Upper lobe of right lung (tissue), 1 donor: ENCODE measurements at places on chromosomes 3 and 15. TPM values are rescaled to one million over a fixed set of nuclear protein-coding genes. Genes with fewer than 3 reads are reported as not detected.

GP5 gene
- 0.26 TPM for total RNA-seq

ACP3 gene
- 11.5 TPM for total RNA-seq

GABRR3 gene
- total RNA-seq: not detected

GOLGA8R gene
- 5.3 TPM for total RNA-seq

DNA sequence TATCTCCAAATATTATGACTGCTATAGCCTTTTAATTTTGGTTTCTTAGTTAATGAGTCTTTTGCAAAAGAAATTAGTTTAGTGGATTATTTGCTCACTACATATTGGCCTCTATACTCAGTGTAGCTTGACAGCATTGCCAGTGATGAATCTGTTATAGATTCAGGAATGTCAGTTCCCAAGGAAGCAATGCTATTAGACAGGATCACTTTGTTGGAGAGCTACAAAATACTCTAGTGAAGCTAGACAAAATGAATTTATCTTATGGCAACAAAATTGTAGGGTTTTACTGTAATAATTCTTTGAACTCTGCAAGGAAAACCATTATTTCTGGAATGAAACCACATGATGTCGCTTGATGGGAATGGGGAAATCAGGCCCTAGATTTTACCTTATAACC lies 543.3 kb downstream of the SQOR start:
- DNase-seq: no peak

DNA sequence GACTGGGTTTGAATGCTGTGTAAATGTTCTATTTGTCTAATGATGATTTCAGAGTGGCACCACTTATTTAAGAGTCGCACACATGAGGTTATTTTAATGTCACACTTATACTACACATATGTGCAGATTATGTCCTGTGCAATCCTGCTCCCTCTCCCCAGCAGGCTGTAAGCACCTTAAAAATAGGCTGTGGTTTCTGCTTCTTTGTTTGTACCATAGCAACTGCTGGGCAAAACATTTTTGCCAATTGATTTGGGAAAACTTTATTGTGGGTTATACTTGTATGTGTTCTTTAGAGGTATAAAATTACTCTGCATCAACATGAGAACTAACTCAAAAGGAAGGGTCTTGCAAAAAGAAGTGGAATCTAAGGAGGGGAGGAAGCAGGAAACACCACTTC lies 318.5 kb downstream of the NTRK3 start:
- no peak for DNase-seq

DNA sequence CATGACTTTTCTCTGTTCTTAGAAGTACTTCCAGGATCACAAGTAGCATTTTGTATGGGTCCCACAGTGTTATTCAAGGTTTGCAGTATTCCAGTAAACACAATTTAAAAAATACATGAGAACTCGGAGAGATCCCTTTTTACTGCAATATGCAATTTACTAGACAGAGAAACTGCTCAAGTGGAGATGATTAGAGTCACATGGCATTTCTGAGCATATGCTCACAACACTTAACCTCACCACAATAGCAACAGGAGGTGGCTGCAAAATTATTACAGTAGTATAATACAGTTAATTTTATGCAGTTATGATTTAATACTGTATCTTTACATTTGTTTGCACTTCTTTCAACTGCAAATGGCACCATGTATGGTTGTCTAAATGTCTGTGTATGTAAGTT lies 87.5 kb downstream of the PIK3CB start:
- no peak for DNase-seq

GRCh38 chr3:99960123-99960878 lies 142.6 kb downstream of the CMSS1 start:
- DNase-seq: no peak

DNA sequence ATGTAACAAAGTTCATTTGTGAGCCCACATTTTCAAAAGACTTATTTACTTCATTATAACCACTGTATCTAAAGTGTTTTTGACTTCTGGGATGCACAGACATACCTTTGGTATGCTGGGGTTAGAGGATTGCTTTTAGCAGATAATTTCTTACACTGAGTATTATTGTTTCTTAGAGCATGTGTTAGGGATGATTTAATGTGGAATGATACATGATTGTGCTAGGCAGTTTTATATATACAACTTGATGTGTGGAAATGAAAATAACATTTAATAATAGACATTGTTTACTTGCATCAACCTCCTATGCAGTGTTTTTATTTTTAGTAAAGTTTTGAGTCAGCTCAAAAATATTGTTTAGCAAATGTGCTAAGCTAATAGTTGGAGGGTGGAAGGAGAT lies 3.4 kb downstream of the KIF23 start:
- no peak for DNase-seq

GRCh38 chr3:147816752-147817151 lies 407.6 kb downstream of the ZIC1 start:
- no peak for DNase-seq

DNA sequence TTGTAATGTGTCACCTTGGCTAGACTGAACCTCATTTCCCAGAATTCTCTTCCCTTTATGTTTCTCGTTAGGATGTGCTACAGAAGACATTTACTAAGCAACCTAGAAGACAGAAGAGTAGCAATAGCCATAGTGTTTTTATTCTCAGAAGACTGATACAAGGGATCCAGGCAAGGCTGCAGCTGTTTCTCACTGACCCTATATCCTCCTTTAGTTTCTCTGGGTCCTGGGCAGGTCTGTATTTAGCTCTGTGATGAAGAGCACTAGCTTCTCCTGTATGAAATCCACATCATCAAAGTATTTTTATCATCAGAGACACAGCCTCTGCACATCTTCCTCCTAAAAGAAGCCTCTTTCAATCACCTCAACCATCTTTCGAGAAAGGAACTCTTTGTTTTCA lies 72.5 kb downstream of the SUMF1 start:
- DNase-seq: no peak

GRCh38 chr3:62587579-62588031 lies 214.3 kb upstream of the FEZF2 start:
- DNase-seq: no peak
